ENCODE measurements at places on chromosomes 2 and 18.

DNA sequence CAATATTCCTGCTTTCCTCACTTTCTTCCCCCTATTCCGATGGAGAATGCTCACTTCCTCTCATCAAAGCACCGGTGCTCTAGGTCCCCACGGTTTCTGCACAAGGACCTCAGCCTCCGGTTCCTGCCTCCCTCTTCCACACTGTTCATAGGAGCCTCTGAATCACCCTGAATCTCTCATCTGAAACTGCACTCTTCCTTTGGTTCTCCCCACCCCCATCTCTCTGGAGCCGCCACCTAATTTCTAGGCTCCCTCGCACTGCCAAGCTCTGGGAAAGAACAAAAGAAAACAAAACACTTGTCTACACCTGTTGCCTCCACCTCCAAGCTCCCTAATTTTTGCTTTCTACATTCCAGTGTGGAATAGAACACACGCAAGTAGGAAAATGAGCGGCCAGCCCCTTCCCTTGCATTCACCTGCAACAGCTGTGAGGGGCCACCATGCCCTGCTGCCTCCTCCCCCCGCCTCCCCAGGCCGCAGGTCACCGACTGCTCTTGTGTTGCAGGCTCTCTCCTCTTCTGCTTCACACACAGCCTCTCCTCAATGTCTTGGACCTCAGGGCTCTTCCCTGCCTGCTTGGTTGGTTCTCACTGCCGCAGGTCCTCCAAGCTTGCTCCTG is 9.6 kb downstream of the FBXO15 start:
- no peak for DNase-seq

DNA sequence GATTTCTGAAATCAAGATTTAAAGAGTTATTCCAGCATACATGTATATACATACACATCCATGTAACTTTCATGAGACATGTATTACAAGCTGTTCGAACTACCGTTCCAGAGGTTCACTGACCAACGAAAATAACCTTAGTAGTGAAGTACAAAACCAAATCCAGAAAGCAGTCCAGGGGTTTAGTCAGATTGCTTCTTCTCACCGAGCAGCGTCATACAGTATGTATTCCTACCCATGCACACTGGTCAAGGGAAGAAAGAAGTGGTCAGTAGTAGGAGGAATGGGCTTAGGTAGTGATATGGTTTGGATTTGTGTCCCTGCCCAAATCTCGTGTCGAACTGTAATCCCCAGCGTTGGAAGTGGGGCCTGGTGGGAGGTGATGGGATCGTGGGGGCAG is 45.3 kb downstream of the E2F6 start:
- no peak for DNase-seq

- DNase-seq: no peak
Observed at GRCh38 chr2:34827398-34827797, 1228.3 kb upstream of the FAM98A start.

DNA sequence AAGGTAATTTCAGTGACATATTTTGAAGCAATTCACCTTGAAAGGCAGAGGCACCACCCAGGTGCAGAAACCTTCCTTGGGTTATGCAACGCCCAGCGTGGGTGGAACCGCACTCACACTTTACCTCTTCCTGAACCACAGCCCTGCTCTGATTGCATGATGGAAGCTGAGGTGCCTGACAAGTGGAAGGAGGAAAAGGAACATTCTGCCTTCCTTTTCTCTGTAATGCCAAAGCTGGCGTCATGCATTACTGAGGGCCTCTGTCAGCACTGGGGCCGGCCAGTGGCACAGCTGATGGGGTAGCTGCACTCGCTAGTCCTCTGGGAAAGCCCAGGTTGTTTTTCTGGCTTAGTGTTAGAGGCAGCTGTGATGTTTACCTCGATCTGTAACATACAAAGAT is 266.5 kb downstream of the NEDD4L start:
- DNase-seq: peak; percentile 50

DNA sequence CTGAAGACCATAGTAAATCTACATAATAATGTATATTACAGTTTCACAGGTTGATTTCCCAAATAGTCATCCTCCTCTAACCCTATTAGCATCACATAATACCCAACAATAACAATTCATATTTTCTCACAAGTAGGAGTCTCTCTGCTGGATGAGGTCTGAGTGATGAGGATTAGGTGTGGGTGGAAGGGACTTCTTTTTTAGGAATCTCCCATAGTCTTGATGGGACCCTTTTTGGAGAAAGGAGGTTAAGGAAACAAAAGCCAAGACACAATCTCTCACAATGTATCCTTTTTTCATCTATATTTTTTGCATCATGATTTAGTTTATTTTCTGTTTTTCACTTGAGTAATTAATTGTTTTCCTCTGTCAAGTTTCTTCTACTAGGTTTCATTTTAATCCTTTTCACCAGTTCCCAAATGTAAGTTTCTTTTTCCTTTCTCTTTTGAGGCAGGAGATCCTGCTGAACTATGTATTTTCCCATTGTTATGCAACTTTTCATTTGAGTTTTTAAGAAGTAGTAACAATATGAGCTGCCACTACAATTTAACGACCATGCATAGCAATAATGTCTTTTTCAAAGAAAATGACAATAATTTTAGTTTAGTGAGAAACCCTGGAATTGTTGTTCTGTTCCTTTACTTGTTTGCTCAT is 2.5 kb upstream of the IFIH1 start:
- no peak for DNase-seq

GRCh38 chr18:74242438-74243096 is 49.2 kb downstream of the CYB5A start:
- DNase-seq: no peak

DNA sequence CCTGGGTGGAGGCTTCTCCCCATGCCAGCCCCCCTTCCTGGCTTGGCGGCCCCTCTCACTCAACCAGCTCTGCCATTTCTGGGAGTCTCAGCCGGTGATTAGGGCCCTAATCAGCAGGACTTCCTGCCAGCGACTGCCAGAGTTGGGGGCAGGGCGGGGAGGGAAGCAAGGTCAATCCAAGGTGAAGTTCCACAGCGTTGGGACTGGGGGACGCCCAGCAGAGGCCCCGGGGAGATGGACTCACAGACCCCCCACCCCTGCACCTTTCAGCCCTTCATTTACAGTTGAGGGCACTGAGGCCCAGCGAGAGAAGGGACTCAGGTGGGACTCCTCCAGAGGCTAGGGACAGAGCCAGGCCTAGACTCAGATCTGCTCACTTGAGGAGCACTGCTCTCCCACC is 65.3 kb downstream of the TNS1 start:
- DNase-seq: no peak

DNA sequence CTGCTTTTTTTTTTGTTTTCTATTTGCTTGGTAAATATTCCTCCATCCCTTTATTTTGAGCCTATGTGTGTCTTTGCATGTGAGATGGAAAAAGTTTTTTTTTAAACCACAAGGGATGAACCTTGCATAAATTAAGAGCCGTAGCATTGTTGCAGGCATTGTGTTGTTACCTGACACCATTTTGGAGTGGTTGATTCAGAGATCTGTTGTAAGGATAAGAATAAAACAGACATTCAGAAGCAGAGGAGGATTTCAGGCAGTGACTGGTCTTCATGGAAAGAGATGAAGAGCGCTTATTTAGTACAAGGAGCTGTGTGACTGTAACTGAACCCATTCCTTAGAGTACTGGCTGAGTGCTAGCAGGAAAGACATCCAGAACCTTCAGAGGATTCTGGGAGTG is 101.2 kb downstream of the LTBP1 start:
- DNase-seq: no peak

DNA sequence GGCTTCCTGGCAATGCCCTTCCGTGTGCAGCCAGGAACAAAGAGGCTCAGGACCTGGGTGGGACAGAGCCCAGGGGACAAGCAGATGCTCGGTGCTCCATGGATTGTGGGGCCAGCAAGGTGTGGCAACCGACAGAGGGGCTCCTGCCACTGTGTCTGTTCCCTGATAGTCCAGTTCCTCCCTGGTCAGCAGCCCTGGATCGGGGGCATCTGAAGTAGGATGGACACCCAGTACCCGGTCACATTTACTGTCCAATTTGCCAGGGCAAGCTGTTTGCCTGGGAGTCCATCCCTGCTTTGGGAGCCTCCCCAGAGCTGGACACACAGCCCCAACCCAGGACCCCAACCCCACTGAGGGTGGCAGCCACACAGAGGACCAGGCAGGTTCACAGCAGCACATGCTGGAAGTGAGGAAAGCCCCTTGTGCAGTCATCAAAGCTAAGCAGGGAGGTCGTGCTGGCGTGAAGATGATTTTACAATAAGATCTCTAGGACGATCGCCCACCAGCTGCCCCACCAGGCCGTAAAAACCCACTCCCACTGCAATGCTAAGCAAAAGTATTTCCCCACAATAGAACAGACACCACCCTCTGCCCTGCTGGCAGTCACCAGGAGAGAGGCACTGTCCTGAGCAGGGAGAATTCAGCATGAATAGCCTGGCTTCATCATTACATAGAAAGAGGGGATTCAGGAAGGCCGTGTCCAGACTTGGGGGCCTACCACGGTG is 141.7 kb downstream of the NDUFA10 start:
- no peak for DNase-seq

GRCh38 chr2:219871351-219871750 is 243.9 kb downstream of the SLC4A3 start:
- DNase-seq: no peak

All from activated CD8-positive, alpha-beta memory T cell treated with anti-CD3 and anti-CD28 coated beads, Interleukin-2, amount 50 U/mL, for 4 hours (primary cell).